ENCODE measurements at places on chromosomes 11 and 22. TPM values are rescaled to one million over a fixed set of nuclear protein-coding genes. Genes with fewer than 3 reads are reported as not detected.

Gene KCNJ1
- not detected for total RNA-seq

- no peak for DNase-seq
Measured at GRCh38 chr11:58330861-58331260, 28.0 kb downstream of the OR5B17 start.

- no peak for DNase-seq
Measured at GRCh38 chr11:64078284-64078683, 42.6 kb downstream of the FLRT1 start.

DNA sequence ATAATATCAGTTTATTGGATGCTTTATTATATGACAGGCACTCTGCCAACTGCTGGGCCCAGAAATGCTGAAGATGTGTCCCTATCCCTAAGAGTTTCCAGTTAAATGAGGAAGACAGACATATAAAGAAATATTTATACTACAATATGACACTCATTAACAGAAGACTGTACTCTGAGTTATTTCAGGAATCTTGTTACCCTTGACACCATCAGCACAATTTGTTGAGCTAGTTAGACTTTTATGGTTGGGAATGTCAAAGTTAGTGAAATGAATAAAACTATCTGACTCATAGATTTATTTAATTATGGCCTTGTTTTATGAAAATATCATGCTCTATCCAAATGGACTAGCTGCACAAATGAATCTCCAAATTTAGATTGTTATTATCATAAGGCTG lies 25.6 kb upstream of the MSANTD4 start:
- no peak for DNase-seq

DNA sequence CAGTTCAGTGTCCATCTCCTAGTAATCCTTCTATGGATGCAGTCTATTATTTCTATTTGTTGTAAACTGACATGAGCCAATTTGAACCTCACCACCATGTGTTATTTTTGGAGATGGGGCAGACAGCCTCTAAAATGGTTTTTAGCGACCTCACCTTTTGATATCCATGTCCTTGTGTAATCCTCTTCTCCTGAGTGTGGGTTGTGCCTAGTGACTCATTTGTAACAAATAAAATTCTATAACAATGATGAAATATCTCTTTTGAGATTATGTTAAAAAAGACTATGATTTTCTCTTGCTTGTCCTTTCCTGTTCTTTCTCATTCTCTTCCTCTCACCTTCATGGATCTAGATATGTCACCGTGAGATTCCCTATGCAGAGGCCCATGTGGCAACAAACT lies 554.6 kb upstream of the ANO3 start:
- no peak for DNase-seq

Gene BCO2
- total RNA-seq = 0.45 TPM

Gene NAALAD2
- not detected for total RNA-seq
